ENCODE measurements at places on chromosomes 4 and X. TPM values are rescaled to one million over a fixed set of nuclear protein-coding genes. Genes with fewer than 3 reads are reported as not detected.

The FREM3 gene
- 15.8 TPM for polyA plus RNA-seq

The CSN1S1 gene
- polyA plus RNA-seq: not detected

The REST gene
- 42.5 TPM for polyA plus RNA-seq

DNA sequence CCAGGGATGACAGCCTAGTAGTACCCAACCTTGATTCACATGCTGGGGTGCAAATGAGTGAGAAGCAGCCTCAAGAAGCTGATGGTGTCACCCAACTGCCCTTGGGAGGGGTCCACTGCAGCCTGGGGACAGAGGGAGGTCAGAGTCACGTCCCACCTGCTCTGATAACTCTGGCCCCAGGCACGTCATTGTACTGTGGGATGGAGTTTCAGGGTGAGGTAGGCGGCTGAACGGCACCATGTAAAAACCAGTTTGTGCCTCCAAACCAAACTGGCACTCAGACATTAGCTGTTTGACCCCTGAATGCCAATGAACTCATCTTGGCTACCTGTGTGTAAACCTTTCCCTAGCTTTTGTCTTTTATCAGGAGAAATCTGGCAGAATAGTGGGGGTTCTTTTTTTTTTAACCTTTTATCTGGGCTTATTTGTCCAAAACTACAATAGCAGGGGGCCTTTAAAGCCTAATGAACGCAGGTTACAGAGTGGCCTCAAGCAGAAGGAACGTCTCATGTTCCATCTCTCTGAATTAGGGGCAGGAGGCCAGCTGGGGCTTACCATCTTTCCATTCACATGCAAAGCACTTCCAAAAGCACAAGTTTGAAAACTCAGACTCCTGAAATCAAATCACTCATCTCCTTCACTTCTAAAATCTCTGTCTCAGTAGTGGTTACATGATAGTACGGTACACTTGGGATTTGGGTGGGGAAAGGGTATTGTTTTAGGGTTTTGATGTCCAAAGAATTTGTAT, 89.4 kb downstream of the IRF2 start:
- no peak for DNase-seq

- DNase-seq: no peak
These were observed 1289.6 kb upstream of the TENM3 start for GRCh38 chr4:180953572-180953971.

GRCh38 chr4:112951362-112952312, 97.8 kb upstream of the ANK2 start:
- DNase-seq: no peak

DNA sequence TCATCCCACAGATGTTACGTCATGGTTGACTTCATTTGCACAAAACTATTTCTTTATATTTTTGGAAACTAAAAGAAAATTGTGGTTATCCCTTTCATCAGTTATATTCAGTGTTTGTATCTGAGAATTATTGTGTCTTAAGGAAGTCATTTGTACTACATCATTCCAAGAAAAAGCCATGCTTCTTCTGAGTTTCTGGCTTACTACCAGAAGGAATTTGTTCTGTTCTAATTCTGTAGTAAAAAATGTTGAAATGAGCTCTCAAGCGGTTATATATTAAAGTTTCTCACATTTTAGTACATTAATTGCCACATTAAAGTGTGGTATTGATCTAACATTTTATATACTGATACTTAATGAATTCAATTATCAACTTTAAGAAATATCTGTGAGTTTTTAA, 1844.5 kb downstream of the PCDH7 start:
- no peak for DNase-seq

- DNase-seq: no peak
These were observed 557.2 kb upstream of the GRIA3 start for GRCh38 chrX:122626871-122627270.

GRCh38 chr4:112939901-112940300, 109.6 kb upstream of the ANK2 start:
- no peak for DNase-seq

GRCh38 chrX:397575-397974, 10.9 kb upstream of the PPP2R3B start:
- DNase-seq: no peak

DNA sequence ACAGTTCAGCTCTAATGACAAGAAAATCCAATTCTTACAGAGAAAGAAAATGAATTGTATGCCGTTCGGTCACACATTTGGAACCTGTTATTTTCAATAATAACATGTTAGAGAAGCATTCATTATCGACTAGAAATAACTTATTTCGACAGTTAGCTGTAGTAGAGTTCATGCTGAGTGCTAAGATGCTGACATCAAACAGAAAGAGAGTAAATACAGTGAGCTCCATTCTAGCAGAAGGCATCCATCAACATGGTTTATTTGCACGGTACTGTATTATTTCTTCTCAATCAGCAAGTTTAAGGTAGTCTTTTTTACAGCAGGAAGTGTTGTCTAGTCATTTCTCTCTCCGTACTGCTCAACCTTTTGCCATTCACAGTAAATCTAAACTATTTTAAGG, 732.1 kb downstream of the STIM2 start:
- DNase-seq: no peak

DNA sequence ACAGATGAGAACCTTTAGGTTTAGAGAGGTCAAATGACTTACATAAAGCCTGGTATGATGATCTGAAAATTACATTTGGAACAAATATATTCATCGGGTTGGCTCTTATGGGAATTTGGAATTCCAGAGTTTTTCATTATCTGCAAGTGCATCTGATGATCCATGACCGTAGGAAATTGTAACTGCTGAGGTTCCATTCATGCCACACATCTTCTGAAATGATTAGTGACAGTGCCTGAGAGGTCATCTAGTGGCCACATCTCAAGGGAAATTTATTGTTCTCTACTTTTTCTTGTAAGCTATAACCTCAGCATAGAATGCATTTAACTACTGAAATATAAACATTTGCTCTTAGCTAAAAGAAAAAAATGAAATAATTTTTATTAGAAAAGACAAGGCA, 105.8 kb upstream of the NWD2 start:
- DNase-seq: no peak

DNA sequence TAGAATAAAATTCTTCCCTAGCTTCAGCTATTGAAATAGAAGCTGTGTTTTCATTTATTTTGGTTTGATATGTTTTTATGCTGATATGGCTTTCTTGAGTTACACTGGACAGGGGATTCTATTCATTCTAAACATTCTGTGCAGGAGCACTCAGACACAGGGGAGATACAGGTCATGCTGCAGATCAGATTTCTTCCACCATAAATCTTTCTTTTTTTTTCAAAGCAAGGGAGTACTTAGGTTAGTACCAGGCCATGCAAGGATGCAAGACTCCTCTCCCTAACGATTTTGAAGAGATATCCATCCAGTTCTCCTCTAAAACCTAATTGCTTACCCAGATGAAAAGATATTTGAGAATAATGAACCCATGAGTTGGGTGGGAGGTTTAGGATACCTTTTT, 21.4 kb downstream of the ETDC start:
- DNase-seq: no peak

GRCh38 chr4:74931376-74931775, 1.5 kb upstream of the PARM1 start:
- no peak for DNase-seq

DNA sequence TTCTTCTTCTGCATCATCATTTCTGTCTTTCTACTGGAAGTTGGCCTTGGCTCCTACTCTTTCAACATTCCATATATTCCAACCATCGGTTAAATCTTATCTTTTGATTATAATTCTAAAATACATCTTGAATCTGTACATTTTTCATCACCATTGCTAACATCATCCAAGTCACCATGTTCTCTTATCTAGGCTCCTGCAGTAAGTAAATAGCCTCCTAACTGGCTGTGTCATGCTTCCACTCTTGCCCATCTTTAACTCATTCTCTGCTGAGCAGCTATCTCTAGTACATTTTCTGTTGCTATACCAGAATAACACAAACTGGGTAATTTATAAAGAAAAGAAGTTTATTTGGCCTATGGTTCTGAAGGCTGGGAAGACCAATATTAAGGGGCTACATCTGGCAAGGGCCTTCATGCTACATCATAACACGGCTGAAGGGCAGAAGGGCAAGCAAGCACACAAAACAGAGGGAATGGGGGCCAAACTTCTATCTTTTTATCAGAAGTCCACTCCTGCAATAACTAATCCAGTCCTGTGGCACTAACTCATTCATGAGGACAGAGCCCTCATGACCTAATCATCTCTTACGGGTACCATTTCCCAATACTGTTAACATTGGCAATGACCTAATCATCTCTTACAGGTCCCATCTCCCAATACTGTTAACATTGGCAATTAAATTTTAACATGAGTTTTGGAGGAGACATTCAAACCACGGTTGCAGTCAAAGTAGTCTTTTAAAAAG, 72.2 kb downstream of the ENOX2 start:
- DNase-seq: no peak

All from right lung (tissue), 10 donors.